Frontal cortex (tissue), 4 donors: ENCODE measurements at places on chromosomes 3 and 15. TPM values are rescaled to one million over a fixed set of nuclear protein-coding genes. Genes with fewer than 3 reads are reported as not detected.

The SLC22A14 gene
- under 0.01 TPM for total RNA-seq

The CAV3 gene
- not detected for total RNA-seq

The HRH1 gene
- 2.0 TPM for total RNA-seq

The PGBD4 gene
- 4.5 TPM for total RNA-seq

The GOLGA8M gene
- 0.82 TPM for total RNA-seq

The MNS1 gene
- total RNA-seq: 1.2 TPM

The BLM gene
- 3.3 TPM for total RNA-seq

The TICRR gene
- 1.2 TPM for total RNA-seq

The SLC12A8 gene
- total RNA-seq: 2.4 TPM

The HESX1 gene
- not detected for total RNA-seq

The XIRP1 gene
- not detected for total RNA-seq

The SLC28A2 gene
- not detected for total RNA-seq

The SLC6A1 gene
- total RNA-seq: 52.2 TPM

The HPS3 gene
- 22.0 TPM for total RNA-seq

The HGD gene
- under 0.01 TPM for total RNA-seq

The ALPK3 gene
- total RNA-seq: 0.82 TPM

The CLDN11 gene
- total RNA-seq: 13.9 TPM

The EMC7 gene
- 22.8 TPM for total RNA-seq

The COLQ gene
- 1.6 TPM for total RNA-seq

The ACTRT3 gene
- 3.3 TPM for total RNA-seq

The CYP8B1 gene
- not detected for total RNA-seq

The BOC gene
- total RNA-seq: 3.3 TPM

The ROPN1B gene
- 2.0 TPM for total RNA-seq

The WDR72 gene
- total RNA-seq: under 0.01 TPM

The SUSD5 gene
- total RNA-seq: 2.0 TPM

The GATM gene
- 91.3 TPM for total RNA-seq

The SERPINI2 gene
- 0.41 TPM for total RNA-seq

The TMEM266 gene
- 4.5 TPM for total RNA-seq

The ARL6IP5 gene
- total RNA-seq: 68.5 TPM

The ADAM10 gene
- 84.4 TPM for total RNA-seq

The CLSTN2 gene
- total RNA-seq: 11.8 TPM
